ENCODE measurements at places on chromosomes 16 and 17.

DNA sequence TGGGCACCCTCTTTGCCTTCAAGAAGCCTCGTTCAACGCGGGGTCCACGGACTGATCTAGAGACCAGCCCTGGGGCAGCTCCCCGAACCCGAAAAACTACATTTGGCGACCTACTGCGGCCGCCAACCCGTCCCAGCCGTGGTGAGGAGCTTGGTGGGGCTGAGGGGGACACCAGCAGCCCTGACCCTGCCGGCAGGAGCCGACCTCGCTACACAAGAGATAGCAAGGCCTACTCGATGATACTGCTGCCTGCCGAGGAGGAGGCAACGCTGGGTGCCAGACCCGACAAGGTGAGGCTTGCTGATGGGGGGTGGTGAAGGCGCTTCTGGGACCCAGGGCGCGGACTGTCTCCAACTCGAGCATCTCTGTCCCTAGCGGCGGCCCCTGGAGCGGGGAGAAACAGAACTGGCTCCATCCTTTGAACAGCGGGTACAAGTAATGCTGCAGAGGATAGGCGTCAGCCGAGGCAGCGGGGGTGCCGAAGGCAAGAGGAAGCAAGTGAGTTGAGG lies 5.6 kb downstream of the ACD start:
- no peak for DNase-seq

- peak; percentile 96 for DNase-seq
Observed at GRCh38 chr16:81610144-81610842, 165.7 kb downstream of the CMIP start.

DNA sequence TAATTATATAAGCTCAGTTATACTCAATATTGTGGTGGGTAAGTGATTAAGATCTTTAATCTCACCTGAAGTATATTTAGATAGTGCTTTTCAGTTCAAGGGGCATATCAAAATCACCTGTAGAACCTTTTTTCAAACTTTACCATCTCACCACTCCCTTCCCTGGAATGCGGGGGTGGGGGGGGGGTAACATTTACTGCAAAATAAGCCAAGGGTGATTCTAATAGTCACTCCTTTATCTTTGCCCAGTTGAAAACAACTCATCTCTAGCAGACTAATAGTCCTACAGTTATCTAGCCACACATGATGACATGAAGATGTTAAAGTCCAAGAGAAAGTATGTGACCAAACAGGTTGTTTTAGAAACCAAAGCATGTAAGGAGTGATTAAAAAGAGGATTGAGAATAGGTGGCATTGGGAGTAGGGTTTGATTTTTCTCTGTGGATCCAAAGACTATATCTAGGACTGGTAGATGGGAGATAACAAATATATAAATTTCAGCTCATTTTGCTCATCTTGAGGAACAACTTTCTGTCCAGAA lies 21.5 kb downstream of the LPCAT2 start:
- DNase-seq, result no peak

DNA sequence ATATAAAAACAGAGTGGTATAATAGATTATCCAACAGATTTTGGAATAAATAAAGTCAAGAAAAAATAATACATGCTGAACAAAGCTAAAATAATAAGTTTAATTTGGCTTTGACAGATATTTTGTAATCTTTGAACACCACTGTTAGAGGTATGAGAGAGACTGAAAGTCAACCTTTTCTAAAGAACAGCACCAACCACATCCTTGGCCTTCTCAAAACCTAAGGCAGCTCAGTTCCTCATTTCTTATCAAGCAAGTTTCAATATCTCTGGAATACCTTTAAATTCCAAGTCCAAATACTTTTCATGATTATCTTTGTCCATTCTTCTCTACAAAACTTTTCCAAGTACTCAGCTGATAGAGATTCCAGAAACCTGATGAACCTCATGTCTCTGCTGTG lies 1603.8 kb downstream of the CDH8 start:
- DNase-seq, result no peak
